Transverse colon (tissue), 4 donors: ENCODE measurements at places on chromosomes 3 and 15. TPM values are rescaled to one million over a fixed set of nuclear protein-coding genes. Genes with fewer than 3 reads are reported as not detected.

DNA sequence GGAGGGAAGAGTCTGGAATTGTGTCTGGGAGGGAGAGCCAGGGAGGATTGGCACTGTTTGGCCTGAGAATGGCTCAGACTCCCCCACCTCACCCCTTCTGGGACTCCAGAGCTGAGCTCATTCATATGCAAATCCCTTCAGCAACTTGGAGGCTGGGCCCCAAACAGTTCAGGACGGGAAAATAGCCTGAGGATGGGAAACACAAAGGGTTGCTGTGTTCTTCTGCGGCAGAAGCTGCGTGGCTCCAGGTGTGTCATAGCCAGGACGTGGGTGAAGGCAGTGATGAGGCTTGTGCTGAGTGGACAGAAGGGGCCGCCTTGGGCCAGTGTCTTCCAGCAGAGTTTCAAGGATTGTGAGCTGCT is 16.6 kb downstream of the MASP1 start:
- no peaks in the 10 kb centered on the region for H3K27me3 ChIP-seq
- DNase-seq: no peak
- H3K36me3 ChIP-seq: no peaks in the 10 kb centered on the region
- H3K4me3 ChIP-seq: no peak overlapping the region

- no peaks in the 10 kb centered on the region for H3K27me3 ChIP-seq
- H3K36me3 ChIP-seq: no peaks in the 10 kb centered on the region
- no peak overlapping the region for H3K27ac ChIP-seq
- H3K4me1 ChIP-seq: no peaks in the 10 kb centered on the region
- H3K4me3 ChIP-seq: no peak overlapping the region
These were observed 466.5 kb upstream of the BCHE start for GRCh38 chr3:166303681-166304080.

DNA sequence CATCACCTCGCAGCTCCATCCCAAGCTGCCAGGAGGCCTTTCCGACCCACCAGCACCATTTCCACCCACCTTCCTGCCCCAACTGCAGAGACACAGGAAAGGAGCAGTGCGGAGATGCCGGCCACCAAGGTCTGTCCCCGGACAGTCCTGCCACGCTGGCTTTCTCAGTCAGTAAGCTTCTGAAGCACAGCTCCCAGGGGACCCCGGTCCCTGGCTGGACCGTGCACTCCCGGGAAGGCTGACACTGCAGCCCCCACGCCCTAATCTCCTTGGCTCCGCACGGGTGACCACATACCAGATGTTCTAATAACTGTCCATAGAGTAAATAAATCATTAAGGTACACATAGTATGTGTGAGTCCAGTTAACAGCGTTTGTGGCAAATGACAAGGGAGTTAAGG is 73.5 kb downstream of the VGLL4 start:
- no peaks in the 10 kb centered on the region for H3K27me3 ChIP-seq
- no peaks in the 10 kb centered on the region for H3K36me3 ChIP-seq
- no peak overlapping the region for H3K4me3 ChIP-seq
- H3K27ac ChIP-seq: peak overlapping the region; percentile 89
- no peak for DNase-seq
- H3K4me1 ChIP-seq: peaks cover 12% of the 10 kb centered on the region

Gene BTD
- total RNA-seq: 21.3 TPM

GRCh38 chr15:27214032-27214431 is 243.1 kb downstream of the GABRG3 start:
- H3K4me1 ChIP-seq: no peaks in the 10 kb centered on the region
- H3K27ac ChIP-seq: no peak overlapping the region
- no peak overlapping the region for H3K4me3 ChIP-seq

DNA sequence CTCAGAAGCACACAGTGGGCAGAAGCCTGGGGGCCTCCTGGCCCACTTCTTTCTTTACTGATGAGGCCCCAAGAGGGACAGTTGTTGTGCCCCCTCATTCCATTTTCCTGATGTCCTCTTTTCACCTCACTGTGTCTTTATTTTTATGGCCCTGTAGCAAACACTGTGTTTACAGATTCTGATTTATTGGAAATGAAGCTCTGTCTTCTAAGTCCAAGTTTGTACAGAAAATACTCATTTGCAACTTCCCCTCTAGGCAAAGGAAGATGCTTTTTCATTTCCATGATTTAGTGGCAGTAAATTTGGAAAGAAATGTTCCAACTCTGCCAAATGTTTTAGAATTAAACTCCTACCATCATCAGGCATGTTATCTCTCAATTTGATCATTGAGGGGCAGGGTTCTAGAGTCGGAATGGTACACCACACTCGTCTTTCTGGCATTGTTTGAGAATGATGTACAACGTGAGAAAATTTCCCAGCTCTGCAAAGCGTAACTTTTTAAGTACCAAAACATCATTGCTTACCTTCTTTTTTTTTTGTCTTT is 129.7 kb downstream of the ARNT2 start:
- H3K27me3 ChIP-seq: no peaks in the 10 kb centered on the region
- H3K27ac ChIP-seq: no peak overlapping the region
- no peaks in the 10 kb centered on the region for H3K4me1 ChIP-seq
- no peak overlapping the region for H3K4me3 ChIP-seq
- H3K36me3 ChIP-seq: no peaks in the 10 kb centered on the region
- no peak for DNase-seq

DNA sequence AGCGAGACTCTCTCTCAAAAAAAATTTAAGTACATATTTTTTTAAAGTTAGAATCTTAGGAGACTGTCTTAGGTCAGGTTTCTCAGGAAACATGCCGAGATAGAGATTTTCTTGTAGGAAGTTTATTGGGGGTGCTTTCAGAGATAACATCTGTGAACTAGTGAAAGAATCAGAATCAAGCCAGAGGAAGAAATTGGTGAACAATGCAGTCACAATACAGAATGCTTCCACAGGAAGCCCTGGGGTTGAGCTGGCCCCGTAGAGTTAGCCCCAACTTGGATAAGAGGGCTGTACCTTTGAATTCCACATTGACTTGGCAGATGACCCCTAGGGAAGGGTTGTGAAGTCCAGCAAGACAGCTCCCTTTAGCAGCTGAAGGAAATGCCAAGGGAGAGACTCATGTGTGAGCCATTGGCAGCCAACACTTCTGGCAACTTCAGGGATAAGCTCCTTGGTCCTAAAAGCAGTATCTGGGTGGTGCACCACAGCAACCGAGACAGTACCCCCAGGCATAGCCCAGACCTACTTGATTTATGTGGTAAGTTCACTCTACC is 7.1 kb upstream of the PLCB2 start:
- no peak for DNase-seq
- no peak overlapping the region for H3K4me3 ChIP-seq
- peaks cover 12% of the 10 kb centered on the region for H3K4me1 ChIP-seq
- no peaks in the 10 kb centered on the region for H3K36me3 ChIP-seq

DNA sequence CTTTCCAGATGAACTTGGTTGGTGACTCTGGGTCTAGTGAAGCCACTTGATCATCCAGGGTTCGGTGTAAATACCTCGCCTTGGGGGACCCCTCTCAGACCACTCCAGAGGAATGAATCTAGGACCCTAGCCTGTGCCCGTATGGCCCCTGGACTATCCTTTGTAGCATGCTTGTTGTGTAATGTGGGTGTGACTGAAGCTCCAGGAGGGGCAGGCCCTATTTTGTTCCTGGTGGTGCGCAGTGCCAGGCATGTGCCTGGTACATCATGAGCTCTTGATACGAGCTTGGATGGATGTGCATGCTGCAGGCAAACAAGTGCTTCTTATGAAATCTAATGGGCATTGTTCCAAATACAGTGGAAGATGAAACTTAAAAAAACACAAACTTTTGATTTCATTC is 82.8 kb downstream of the EBLN2 start:
- no peak overlapping the region for H3K4me3 ChIP-seq
- DNase-seq: no peak
- H3K36me3 ChIP-seq: no peaks in the 10 kb centered on the region

Gene CTXN2
- total RNA-seq: not detected

Gene PIGX
- 27.0 TPM for total RNA-seq

GRCh38 chr15:71136793-71137518 is 21.7 kb downstream of the THSD4 start:
- H3K4me3 ChIP-seq: no peak overlapping the region
- peak; percentile 31 for DNase-seq
- H3K4me1 ChIP-seq: peaks cover 4% of the 10 kb centered on the region
- no peaks in the 10 kb centered on the region for H3K36me3 ChIP-seq
- no peak overlapping the region for H3K27ac ChIP-seq

DNA sequence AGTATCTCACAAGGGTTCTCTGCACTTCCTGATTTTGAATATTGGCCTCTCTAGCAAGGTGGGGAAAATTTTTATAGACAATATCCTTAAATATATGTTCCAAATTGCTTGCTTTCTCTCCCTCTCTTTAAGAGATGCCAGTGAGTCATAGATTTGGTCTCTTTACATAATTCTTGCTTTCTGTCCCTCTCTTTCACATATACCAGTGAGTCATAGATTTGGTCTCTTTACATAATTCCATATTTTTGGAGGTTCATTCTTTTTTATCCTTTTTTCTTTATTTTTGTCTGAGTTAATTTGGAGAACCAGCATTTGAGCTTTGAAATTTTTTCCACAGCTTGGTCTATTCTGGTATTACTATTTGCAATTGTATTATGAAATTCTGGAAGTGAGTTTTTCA is 77.7 kb upstream of the NUDT16 start:
- no peak overlapping the region for H3K27ac ChIP-seq
- no peaks in the 10 kb centered on the region for H3K27me3 ChIP-seq
- no peaks in the 10 kb centered on the region for H3K36me3 ChIP-seq
- DNase-seq: no peak
- H3K4me1 ChIP-seq: no peaks in the 10 kb centered on the region

DNA sequence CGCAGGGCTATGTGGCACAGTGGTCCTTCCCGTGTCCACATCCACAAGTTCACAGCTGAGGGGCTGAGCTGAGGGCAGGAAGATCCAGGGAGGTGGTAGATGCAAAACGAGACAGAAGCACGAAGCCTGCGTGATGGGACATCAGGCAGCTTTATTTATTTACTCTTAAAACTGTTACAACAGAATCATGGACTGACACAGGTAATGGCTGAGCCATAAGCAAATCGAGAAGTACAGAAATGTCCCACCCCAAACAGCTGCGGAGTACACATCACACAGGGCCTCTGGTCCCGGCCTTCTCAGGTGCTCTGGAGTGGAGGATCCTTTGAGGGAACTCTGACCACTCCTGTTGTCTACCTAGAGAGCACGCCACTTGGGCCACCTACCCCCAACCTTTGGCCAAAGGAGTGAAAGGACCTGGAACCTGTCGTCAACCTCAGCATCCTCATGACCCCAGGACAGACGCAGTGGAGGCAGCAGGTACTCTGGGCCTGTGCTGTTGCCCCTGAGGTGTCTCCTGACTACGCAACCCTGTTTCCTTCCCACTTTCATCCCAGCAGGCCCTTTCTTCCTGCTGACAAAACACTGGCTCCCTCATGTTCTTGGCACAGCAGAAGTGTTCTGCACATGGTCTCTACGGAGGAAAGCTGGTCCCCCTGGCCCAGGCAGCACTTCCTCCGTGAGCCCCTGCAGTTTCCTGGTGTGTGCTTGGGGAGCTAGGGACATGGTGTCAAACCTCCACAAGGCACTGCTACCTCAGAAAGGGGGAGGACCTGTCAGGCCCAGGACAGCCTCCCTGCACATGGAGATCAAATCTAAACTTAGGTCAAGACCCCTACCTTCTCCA is 47.8 kb downstream of the DHX30 start:
- no peaks in the 10 kb centered on the region for H3K4me1 ChIP-seq
- H3K36me3 ChIP-seq: no peaks in the 10 kb centered on the region
- no peak overlapping the region for H3K4me3 ChIP-seq
- H3K27me3 ChIP-seq: no peaks in the 10 kb centered on the region
- DNase-seq: no peak
- H3K27ac ChIP-seq: no peak overlapping the region

Gene ATP13A5
- total RNA-seq: not detected

- H3K4me1 ChIP-seq: peaks cover 54% of the 10 kb centered on the region
- no peak overlapping the region for H3K4me3 ChIP-seq
- peaks cover 68% of the 10 kb centered on the region for H3K36me3 ChIP-seq
- H3K27ac ChIP-seq: peak overlapping the region; percentile 94
- peak; percentile 28 for DNase-seq
These were observed 5.7 kb downstream of the THBS1 start for GRCh38 chr15:39586387-39587095.

Gene EPHA3
- total RNA-seq: 4.6 TPM

DNA sequence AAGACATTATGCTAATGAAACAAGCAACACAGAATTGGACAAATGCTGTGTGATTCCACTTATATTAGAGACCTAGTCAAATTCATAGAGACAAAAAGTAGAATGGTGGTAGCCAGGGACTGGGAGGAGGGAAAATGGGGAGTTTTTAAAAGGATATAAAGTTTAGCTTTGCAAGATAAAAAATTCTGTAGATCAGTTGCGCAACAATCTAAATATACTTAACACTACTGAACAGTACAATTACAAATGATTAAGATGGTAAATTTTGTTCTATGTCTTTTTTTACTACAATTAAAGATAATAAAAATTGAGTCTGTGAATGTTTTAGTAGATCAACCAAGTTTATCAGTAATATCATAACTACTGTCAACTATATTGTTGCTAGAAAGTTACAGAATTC is 340.1 kb upstream of the PDZRN3 start:
- H3K27ac ChIP-seq: no peak overlapping the region
- H3K4me3 ChIP-seq: no peak overlapping the region
- H3K4me1 ChIP-seq: no peaks in the 10 kb centered on the region
- no peaks in the 10 kb centered on the region for H3K36me3 ChIP-seq
- H3K27me3 ChIP-seq: no peaks in the 10 kb centered on the region
- no peak for DNase-seq

- DNase-seq: no peak
- H3K27ac ChIP-seq: no peak overlapping the region
- no peaks in the 10 kb centered on the region for H3K36me3 ChIP-seq
- peaks cover 2% of the 10 kb centered on the region for H3K4me1 ChIP-seq
- no peak overlapping the region for H3K4me3 ChIP-seq
These were observed 178.2 kb downstream of the RAB11A start for GRCh38 chr15:66047321-66048024.

- no peaks in the 10 kb centered on the region for H3K27me3 ChIP-seq
- DNase-seq: no peak
- H3K36me3 ChIP-seq: no peaks in the 10 kb centered on the region
These were observed 58.3 kb downstream of the GPR171 start for GRCh38 chr3:151144760-151145159.

- H3K27me3 ChIP-seq: no peaks in the 10 kb centered on the region
- H3K4me3 ChIP-seq: no peak overlapping the region
- H3K36me3 ChIP-seq: no peaks in the 10 kb centered on the region
- no peaks in the 10 kb centered on the region for H3K4me1 ChIP-seq
- no peak for DNase-seq
- no peak overlapping the region for H3K27ac ChIP-seq
These were observed 422.3 kb upstream of the ROBO1 start for GRCh38 chr3:80190051-80190450.
